ENCODE measurements at places on chromosomes 2 and 18.

DNA sequence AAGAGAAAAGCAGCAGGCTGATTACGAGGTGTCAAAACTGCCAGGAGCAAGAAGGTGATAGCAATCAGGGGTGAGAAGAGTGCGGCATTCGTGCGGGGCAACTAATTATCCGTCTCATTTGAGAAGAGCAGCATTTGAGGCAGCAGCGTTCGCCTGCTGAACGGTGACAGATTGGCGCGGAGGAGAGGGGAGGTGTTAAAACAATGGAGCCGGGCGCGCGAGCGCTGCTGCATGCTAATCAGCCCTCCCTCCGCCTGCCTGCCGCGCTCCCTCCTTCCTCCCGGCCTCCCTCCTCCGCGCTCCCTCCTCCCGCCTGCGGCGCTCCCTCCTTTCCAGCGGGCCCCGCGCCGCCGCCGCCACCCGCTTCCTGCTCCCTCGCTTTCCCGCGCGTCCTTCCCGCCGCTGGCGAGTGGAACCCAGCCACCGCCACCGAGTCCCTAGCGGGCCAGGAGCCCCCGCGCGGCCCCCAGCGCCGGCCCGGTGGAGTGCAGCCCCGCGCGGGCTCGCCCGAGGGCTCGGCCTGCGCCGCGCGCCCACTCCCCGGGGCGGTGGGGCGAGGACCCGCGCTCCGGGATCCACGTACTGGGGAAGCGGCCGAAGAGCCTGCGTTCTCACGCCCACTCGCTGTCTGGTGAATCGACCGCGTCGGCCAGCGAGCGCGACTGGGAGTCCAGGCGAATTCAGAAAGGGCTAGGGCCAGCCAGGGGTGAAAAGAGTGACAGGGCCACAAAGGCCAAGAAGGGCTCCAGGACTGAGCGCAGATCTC, 69.5 kb upstream of the PSMD14 start:
- DNase-seq, result peak; percentile 35

- DNase-seq, result no peak
Observed at GRCh38 chr2:227891673-227892072, 20.2 kb downstream of the DAW1 start.

DNA sequence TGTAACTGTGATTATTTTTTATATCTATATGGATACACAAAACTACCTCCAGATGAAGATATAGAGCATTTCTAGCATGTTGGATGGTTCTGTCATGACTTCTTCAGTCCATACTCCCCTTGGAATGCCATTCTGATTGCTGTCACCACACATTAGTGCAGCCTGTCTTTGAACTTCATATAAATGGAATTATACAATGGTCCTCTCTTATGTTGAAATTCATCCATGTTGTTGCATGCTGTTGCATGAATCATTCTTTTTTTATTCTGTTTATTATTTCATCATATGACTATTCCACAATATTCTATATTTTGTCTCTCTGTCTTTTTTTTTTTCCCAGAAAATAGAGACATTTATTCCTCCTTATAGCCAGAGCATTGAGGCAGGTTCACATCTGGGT, 74.1 kb downstream of the OSBPL6 start:
- no peak for DNase-seq

- no peak for DNase-seq
Observed at GRCh38 chr2:175227393-175227792, 45.9 kb upstream of the ATP5MC3 start.

GRCh38 chr2:226580403-226580802, 219.2 kb downstream of the IRS1 start:
- DNase-seq, result no peak

- DNase-seq, result no peak
Observed at GRCh38 chr2:26184121-26184520, 11.2 kb downstream of the GAREM2 start.

DNA sequence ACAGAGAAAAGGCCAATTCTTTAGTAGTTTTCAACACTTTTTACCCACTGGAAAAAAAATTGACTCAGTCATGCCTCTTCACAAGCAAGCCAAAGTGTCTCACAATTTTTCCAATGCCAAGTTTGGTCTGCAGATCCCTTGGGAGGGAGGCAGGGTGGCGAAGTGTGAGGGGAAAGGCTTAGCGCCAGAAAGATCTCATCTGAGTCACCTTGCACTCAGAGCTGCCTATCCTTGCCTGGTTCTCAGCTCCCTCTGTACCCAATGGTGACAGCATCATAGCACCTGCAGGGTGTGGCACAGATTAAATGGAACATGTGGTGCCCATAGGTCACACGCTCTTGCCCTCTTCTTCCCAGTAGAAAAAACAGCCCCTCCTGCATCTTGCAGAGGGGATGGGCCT, 55.2 kb upstream of the GYPC start:
- DNase-seq, result no peak

DNA sequence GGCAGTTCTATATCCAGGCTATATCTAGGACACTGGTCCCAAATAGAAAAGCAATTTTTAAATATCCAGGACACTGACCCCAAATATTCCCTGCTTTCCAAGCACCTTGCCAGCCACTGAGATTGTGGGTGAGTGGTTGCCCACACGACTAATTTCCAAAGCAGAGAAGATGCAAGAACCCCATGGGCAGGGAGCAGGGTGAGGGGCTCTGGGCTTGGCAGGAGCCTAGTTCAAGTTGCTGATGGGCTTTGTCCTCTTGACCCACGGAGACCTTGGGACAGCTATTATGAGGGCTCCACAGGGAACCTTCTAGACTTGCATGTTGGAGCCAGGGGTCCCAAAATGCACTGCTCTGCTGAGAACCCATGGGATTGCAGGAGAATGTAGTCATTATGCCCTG, 146.0 kb upstream of the SMAD2 start:
- DNase-seq, result no peak

DNA sequence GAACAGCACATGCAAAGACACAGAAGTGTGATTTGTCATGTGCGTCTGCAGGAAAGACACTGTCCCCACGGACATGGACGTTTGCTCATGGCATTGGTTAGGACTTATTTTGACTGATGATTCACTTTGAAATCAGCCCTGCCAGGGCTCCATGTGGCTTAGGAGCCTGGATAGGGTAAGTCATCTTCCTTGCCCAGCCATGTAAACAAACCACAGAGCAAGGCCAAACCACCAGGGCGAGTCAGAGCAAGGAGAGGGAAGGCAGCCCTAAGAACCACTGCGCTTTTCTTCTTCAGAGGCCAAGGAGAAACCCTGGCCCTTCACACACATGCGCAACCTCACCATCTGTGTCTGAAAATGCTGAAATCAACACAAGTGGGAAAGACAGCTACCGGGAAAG, 88.8 kb downstream of the GFPT1 start:
- DNase-seq, result no peak

- DNase-seq, result no peak
Observed at GRCh38 chr2:54402350-54402749, 53.8 kb upstream of the SPTBN1 start.

DNA sequence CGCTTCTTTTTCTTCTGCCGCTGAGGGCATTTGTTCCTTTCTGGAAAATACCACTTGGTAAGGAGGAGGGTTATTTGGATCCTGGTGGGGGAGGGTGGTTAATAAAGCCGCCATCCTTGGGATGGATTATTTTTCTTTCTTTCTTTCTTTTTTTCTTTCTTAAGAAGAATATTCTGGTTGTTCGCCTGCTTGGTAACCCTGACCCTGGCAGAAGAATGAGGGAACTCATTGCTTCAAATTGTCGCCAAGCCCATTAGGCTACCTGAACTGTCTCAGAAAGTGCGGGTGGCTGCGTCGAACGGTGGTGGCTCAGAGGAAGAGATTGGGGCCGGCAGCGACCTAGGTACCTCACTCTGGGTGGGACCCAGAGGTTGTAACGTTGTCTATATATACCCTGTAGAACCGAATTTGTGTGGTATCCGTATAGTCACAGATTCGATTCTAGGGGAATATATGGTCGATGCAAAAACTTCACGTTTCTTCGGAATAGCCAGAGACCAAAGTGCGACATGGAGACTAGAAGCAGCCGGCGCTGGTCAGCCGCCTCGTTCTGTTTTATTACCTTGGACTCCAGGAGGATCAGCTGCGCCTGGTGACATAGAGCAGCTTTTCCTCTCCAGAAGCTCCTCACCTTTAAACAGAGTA, 1.3 kb upstream of the HOXD4 start:
- no peak for DNase-seq

DNA sequence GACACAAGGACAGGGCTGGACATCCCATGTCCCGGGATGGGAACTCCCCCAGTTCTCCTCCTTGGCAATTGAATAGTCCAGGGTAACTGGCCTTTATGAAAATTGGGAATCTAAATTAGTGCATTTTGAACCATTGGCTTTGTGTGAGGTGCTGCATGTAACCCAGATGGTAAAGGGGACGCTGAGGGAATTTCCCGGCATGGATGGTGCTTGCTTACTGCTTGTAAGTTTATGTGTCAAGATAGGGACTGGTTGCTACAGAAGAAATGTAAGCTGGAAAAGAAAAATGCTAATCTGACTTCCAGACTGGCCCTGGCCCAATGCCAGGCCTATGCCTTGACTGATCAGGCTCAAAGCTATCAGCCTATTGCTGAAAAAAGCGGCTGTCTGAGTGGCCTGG, 1096.7 kb upstream of the DDX18 start:
- DNase-seq, result no peak

DNA sequence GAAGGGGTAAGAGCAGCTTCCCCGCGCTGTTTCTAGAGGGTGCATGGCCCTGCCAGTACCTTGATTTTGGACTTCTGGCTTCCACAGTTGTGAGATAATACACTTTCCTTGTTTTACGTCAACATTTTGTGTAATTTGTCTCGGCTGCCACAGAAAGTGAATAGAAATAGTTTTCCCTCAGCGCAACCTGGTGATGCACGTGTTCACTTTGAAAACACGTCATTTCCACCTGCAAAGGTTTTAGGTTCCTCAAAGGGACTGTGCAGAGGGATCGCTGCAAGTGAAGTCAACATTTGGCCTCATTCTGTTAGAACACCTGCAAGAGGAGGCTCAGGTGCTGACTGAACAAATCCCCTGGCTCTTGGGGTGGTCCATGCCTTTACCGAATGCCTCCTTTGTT, 71.7 kb downstream of the LONRF2 start:
- DNase-seq, result no peak

DNA sequence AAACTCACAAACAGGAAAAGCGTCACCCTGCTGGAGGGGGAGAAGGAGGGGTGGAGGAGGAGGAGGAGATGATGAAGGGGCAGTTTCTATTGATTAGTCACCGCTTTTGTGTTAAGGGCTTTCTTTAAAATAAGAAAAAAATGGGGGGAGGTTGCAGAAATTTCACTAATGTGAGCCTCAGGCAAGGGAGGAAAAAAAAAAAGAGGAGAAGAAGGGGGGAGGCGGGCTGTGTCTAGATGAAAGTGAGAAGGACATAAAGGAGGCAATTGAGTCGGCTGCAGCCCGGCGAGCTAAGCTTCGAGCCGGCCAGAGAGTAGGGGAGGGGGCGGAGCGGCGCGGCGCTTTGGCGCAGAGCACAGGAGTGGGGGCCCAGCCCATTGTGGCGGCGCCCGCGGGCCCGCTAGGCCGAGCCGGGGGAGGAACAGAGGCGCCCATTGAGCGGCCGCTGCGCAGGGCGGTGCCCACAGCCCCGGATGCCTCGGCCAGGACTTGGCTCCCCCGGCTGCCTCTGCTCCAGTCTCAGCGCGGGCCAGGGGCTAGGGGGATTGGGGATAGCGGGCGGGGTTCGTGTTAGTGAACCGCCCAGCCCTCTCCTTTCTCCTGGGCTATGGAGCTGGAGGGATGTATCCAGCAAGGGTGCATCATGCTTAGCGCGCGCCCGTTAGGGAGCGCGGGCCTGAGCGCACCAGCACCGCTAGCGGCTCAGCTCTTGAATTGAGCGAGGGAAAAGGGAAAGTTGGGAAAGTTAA, 7.9 kb downstream of the PAX3 start:
- no peak for DNase-seq

GRCh38 chr2:176561706-176562105, 292.5 kb downstream of the MTX2 start:
- DNase-seq, result no peak

DNA sequence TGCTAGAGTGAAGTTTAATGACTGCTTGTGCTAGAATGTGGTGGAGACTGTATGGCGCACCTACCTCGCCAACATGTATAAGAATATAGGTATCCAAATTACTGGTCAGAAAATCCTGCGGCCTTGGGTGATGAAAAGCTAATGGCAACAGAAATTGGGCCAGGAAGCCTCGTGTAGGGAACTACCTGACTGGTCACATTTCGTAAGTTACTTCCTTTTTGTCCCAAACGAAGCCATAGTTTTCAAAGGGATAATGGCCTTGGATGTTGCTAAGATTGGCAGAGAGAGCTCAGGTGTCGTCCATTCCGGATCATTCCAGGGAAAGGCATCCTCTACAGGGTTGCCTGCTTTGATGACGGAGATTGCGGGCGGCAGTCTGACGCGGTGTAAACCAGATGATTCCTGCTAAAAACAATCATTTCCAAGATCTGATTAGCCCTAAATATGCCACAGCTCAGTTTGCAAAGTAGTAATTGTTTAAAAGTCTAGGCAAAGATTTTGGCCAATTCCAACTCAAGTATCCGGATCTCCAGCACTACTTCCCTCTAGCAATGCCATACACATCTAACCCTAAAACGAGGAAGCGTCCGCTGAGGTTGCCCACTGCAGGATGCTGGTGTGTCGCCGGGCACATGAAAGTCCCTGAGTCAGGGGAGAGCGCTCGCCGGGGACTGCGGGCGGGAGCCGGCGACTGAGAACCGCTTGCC, 708 bp upstream of the MALT1 start:
- DNase-seq, result no peak

GRCh38 chr2:157933160-157933920, 57.2 kb upstream of the ACVR1 start:
- DNase-seq, result no peak

DNA sequence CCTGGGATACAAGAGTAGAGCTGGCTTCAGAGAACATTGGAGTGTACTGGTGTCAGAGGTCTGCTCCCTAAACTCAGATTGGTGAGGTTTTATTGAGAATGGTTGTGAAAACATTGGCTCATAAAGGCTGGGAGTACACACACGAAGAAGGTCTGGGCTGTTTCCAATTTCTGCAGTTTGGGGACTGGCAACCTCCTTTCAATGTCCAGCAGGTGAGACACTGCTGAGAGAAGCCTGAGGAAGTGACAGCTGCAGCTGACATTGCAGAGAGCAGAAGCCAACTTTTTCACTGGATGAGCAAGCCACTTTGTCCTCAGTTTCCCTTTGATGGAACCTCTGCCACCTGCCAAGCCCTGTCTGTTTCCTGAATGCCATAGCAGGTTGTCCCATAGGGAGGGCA, 346.6 kb upstream of the SPRED2 start:
- no peak for DNase-seq
